Endothelial cell (in vitro differentiated cells): ENCODE measurements at places on chromosomes 1 and 21. TPM values are rescaled to one million over a fixed set of nuclear protein-coding genes. Genes with fewer than 3 reads are reported as not detected.

The LCE2A gene
- total RNA-seq, result not detected

DNA sequence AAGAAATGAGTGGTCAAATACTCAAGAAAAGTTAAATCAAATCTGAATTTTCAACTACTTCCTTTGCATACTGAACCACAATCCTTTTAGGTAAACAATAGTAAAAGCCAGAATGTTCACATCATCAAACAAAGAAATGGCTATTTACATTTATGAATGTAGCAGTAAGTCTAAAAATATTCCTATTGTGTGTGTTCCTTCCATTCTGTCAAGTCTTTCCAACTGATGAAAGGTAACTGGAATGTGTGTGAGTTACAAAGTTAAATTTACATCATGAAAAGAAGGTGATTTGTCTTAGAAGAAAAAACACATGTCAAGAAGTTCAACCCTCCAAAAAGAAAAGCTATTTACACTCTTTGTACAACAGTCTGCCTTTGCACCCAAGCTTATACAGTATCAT is 203.1 kb downstream of the SIPA1L2 start:
- H3K4me3 ChIP-seq, result no peak overlapping the region
- H3K36me3 ChIP-seq, result peaks cover 46% of the 10 kb centered on the region
- peaks cover 8% of the 10 kb centered on the region for H3K27me3 ChIP-seq
- DNase-seq, result no peak
- H3K4me1 ChIP-seq, result no peaks in the 10 kb centered on the region

- H3K4me1 ChIP-seq, result peaks cover 61% of the 10 kb centered on the region
- H3K36me3 ChIP-seq, result peaks cover 29% of the 10 kb centered on the region
- H3K27me3 ChIP-seq, result peaks cover 3% of the 10 kb centered on the region
- peak overlapping the region; percentile 83 for H3K27ac ChIP-seq
Measured at GRCh38 chr21:25963181-25963580, 207.4 kb downstream of the APP start.

DNA sequence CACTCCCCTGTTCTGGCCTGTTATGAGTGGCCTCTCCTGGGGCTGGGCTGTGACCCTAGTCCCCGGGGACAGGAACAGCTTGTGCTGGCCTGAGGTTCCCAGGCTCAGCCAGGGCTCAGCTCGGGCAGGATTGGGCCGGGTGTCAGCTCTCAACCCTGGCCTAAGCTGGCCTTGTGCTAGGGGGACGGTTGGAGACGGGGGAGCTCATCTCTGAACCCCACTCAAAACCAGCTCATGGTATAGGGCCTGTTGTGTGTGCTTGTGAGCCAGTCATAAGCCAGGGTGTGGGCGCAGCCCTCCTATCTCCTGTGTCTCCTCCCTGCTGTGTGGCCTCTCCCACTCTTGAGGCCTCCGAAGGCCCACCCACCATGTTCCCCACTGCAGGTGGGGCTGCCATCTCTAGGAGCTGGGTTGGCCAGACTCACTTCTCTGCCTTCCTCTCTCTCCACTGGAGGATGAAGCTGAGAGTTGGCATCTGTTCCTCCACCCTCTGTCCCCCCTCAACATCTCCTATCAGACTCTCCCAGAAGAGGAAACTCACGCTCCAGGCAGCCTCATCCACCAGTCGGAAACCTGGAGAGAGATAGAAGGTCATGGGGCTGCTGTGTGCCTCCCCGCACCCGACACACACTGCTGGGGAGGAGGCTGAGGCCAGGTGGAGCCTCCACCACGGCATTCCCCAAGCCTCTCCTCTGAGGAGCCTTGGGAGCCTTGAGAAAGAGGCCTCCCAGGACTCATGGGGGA is 1.4 kb downstream of the PEAR1 start:
- H3K27ac ChIP-seq, result peak overlapping the region; percentile 79
- H3K27me3 ChIP-seq, result peaks cover 24% of the 10 kb centered on the region
- H3K4me3 ChIP-seq, result peak overlapping the region; percentile 68
- peaks cover 56% of the 10 kb centered on the region for H3K4me1 ChIP-seq
- DNase-seq, result no peak

DNA sequence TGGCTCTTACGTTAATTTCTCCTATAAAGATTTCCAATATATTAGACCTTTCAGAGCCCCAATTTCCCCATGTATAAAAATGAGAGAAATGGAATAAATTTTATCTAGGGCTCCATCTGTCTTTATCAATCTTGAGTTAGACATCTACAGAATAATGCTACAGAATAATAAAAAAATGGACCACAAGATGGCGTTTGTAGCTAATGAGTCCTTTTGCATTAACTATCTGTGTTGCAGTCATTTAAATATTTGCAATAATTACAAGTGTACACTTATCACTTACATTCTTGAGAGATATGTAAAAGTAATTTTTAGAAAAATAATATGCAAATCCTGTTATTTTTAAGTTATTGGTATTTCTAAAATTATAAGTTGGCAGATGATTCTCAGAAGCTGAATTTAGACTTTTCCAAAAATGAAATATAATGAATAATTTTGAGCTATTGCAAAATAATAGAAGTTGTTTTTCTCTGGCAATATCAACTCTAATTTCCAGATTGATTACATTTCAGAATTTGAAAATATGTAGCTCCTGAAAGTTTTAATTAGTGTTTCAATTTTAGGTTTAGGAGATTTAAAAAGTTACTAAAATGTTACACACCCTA is 87.7 kb downstream of the SNX7 start:
- H3K36me3 ChIP-seq, result no peaks in the 10 kb centered on the region
- no peak overlapping the region for H3K27ac ChIP-seq
- H3K4me1 ChIP-seq, result no peaks in the 10 kb centered on the region
- no peak for DNase-seq
- H3K4me3 ChIP-seq, result no peak overlapping the region
- H3K27me3 ChIP-seq, result no peaks in the 10 kb centered on the region
